Epithelial cell of proximal tubule (primary cell): ENCODE measurements at places on chromosomes 5 and 9.

- no peak for DNase-seq
Observed at GRCh38 chr5:158174918-158175851, 316.2 kb upstream of the CLINT1 start.

- DNase-seq: no peak
Observed at GRCh38 chr9:132409828-132410528, at the start of gene CFAP77. Gene CFAP77 (plus strand): TSS chr9:132410211. CDS start chr9:132410272, 61 bp downstream.

DNA sequence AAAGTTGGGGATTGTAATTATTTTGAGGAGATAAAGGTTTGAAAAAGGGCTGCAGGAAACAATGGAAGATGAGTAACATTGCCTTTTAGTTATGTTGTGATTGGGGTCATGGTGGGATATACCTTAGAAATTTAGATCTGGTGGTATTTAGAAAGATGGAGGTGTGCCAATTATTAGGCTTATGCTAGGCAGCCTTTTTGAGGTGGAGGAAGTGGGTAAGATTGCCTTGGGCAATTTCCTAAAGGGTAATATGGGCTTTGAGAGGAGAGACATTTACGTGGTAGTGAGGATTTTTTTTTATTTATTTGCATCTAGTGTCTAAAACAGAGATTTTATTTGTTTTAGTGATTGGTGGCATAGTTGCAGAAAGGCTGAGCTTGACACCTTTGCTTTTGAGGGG, 10.5 kb downstream of the HSPA4 start:
- DNase-seq: no peak

DNA sequence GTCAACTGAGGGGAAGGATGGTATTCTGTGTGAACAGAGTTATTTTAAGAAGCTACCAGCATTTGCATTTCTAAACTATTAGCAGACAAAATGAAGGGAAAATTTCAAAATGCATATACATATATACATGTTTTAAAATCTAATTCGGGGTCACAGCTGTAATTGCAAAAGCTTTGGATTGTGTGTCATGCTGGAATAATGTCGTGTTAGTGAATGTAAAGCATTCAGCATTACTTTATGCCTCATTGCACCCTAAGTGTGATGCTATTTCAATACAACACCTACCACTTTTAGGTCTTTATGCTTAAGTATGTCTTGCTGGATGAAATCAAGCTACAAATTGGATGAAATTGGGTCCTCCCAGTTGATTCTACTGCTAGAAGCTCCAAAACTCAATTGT, 687.6 kb upstream of the MEF2C start:
- no peak for DNase-seq

- DNase-seq: no peak
Observed at GRCh38 chr9:112218908-112219307, 43.8 kb upstream of the SUSD1 start.

- no peak for DNase-seq
Observed at GRCh38 chr5:10486511-10487344, 45.0 kb downstream of the ROPN1L start.

- no peak for DNase-seq
Observed at GRCh38 chr9:19446361-19446861, 37.6 kb downstream of the ACER2 start.

DNA sequence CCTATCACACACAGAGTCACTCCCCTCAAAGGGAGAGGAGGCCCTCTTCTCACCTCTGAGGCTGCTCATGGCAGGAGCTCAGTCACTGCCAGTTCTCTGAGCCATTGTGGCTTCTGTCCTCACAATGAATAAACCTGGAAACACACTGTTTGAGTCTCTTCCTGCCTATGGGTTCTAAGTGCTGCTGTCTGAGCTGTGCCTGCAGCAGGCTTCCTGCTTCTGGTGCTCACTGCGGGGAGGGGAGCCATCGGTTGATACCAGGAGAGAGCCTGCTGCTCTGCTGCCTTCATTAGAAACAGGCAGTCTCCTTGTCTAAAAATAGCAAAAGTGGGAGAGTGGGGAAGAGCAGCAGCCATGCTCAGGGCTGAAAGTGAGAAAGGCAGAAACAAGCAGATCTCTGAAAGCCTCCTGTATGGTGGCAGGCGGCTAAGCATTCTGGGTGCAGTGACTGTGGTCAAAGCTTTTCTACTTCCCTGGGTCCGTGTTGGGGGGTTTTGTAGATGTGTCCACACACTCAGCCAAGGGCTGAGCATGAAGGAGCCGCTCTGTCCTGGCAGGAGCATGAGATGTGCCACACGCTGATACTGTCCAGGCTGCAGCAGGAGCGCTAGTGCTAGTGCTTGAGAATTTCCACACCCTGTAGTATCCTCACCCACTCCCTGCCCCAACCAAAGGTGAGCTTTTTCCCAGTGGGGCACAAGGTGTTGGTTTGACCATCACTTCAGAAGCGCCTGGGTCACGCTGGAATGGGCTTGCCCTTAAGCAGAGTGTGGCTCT, 34.2 kb downstream of the PRKACG start:
- DNase-seq: no peak

GRCh38 chr5:31966936-31967335, 207.2 kb downstream of the GOLPH3 start:
- DNase-seq: no peak

GRCh38 chr5:168270476-168270875, 21.0 kb upstream of the WWC1 start:
- no peak for DNase-seq

DNA sequence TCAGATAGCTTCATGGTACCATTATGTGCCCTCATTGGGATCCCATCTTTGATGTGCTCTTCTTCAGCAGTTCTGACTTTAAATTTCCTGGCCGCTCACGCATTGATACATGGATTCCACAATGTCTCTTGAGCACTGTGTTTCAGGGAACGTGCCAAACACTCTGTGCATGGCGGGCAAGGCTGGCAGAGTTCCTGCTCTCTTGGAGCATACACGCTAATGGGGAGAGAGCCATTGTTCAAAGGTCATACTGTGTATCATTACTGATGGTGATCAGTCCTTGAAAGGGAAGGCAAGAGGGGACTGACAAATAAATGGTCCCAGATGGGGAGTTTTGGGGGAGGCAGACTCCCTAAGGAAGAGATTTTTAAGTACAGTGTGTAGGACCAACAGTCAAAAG, 52.3 kb downstream of the AMBP start:
- DNase-seq: no peak

- peak; percentile 79 for DNase-seq
Observed at GRCh38 chr9:92325269-92325990, at the start of the genes CENPP and NOL8. Gene CENPP (plus strand): TSS chr9:92325953. Gene NOL8 (minus strand): TSS chr9:92325350. CDS start chr9:92324161, 1,189 bp downstream.

GRCh38 chr9:2681981-2682380, 35.3 kb upstream of the KCNV2 start:
- DNase-seq: no peak

GRCh38 chr9:133059623-133060022, 2.2 kb upstream of the CEL start:
- DNase-seq: no peak

DNA sequence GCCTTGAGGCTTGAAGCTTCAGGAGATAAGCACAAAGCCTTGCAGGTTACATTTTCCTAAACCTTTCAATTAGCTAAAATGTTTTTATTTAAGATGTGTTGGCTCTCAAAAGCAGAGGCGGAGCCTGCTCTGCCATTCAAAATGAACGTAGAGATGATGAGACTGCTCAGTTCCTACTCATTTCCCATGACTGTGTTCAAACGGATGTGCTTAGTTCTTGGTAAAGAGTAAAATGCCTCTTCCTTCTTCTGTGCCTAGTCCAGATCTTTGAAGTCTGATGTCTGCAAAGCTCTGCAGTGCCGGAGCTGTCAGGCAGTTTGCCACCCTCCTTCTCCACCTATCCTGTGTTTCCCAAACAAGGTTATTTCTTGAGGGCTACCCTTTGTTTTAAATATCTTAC, 46.3 kb upstream of the ADAMTSL1 start:
- no peak for DNase-seq

DNA sequence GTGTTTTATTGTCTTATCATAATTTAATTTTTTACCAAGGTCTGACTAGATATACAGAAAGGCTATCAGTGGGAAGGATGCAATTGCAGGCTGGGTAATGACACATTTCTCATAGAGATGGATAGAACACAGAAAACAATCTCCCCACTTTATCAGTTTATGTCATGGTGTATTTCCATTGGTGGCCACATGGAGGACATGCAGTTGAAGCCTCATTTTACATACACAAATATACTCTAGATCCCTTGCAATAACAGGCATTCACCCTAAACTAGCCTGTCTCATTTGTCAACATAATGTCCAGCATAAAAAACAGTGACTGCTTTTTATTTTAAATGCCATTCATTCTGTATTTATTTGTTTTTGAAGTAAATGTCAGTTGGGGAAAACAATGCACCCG, 526.3 kb downstream of the GABRG2 start:
- DNase-seq: no peak

GRCh38 chr5:149832636-149833035, 102.5 kb downstream of the PPARGC1B start:
- no peak for DNase-seq

GRCh38 chr9:92135576-92135975, 20.4 kb upstream of the SPTLC1 start:
- DNase-seq: no peak

DNA sequence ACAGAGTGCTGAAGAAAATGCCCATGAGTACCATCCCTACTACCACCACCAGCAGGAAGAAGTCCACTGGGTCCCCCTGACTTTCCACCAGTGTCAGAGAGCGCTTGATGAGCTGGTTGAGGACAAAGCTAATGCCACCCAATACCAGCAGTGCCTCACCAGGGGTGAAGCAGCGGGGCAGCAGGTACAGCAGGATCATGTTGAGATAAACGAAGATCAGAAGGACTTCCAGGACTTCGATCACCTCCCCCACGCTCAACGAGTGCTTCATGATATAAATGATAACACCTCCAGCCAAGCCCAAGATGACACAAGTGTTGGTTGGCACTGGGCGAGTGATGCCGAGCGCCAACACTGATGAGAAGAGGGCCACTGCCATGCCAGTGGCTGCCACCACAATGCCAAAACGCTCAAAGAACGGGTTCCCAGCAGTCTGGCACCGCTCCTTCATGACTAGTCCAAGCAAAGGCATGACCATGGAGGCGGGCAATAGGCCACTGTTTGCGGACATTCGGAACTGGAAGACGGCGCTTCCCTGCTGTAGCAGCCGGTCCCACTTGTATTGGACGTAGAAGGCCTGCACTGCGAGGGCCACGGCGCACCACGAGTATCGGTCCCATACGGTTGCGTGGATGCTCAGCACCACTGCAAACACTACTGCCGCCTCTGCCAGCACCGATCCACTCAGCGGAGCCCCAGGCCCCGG, 679 bp downstream of the DOLK start:
- no peak for DNase-seq

DNA sequence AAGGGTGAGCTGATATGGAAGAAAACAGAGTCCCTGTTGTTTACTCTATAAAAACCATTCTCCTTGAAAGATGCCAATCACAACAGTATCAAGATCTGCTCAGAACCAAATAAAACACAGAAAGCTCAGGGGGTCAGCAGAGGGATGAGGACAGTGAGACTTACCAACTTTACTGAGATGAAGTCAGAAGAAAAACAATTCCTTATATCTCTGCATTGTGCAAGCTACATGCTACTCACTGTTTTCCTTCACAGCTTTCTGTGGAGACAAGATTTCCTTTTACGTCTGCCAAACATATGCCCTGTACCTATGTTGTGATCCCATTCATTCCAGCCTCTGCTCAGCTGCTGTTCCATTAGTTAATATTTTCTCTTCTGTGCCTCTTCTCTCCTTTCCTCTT, 185.6 kb downstream of the TSSK1B start:
- no peak for DNase-seq

GRCh38 chr5:119332978-119333401, 22.8 kb upstream of the TNFAIP8 start:
- DNase-seq: no peak

- no peak for DNase-seq
Observed at GRCh38 chr5:122863240-122863639, 17.8 kb downstream of the SNX24 start.

DNA sequence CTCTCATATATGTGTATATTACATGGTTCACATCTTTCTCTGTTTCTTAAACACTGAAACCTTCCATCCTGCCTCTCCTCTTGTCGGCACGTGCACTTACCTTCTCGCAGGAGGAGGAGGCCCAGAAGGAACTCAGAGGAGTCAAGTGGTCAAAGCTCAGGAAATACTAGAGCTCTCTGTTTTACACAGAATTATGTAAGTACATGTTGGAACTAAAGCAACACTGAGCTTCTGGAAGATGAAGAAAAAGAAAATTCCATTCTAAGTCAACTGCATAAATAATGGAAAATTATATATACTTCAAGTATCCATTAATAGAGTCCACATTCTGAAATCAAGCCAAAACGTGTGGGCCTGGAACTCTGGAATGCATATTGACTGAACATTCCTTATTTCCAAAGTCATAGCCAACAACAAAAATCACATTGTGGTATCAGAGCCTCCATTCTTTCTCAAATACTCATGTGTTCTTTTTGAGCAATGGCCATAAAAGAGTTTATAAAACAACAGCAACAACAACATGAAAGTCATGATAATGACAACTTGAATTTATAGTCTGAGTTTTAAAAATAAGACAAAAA, 121.5 kb upstream of the RAI14 start:
- peak; percentile 47 for DNase-seq

DNA sequence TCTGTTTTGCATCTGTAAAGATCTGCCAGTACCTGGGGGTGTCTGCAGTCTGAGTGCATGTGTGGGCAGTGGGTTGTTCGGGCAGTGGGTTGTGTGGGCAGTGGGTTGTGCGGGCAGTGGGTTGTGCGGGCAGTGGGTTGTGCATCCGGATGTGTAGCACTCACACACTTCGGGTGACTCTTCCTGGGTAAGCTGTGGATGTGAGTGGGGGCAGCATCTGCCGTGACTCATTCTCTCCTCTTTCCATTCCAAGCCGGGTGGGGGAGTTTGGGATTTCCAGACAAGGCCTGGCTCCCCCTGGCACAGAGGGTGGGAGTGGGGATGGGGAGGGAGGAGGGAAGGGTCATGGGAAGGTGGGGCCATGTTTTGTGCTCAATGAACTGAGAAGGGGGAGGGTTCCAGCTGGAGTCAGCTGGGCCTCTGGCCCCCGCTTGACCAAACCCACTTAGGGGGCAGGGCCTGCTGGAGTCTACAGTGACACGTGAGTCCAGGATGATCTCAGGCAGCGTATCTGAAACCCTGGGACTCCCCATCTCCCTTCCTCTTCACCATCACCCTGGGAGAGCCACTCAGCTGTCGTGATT, 8.3 kb downstream of the CRB2 start:
- peak; percentile 47 for DNase-seq

DNA sequence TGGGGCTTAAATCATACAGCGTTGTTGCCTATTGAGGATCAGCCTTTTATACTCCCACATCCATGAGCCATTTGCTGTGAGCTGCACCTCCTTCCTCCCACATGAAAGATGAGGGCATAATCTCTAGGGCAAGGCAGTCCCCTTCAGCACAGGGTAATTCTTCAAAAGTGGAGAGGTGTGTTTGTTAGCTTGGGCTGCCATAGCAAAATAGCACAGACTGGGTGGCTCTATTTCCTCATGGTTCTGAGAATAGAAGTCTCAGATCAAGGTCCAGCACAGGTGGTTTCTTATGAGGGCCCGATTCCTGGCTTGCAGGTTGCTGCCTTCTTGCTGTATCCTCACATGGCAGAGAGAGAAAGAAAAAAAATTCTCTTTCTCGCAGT, 121.8 kb upstream of the SLC12A2 start:
- DNase-seq: no peak

GRCh38 chr5:168583742-168584482, 4.7 kb upstream of the PANK3 start:
- no peak for DNase-seq

- DNase-seq: no peak
Observed at GRCh38 chr5:8340739-8341344, 471.9 kb downstream of the MTRR start.

GRCh38 chr9:124222918-124223720, 34.6 kb upstream of the NEK6 start:
- DNase-seq: no peak

- no peak for DNase-seq
Observed at GRCh38 chr5:31855134-31856040, 216.5 kb downstream of the PDZD2 start.
